ENCODE measurements at places on chromosomes 6 and 20.
A peak's percentile ranks its signal among the peaks of the same experiment; 100 is the strongest.

DNA sequence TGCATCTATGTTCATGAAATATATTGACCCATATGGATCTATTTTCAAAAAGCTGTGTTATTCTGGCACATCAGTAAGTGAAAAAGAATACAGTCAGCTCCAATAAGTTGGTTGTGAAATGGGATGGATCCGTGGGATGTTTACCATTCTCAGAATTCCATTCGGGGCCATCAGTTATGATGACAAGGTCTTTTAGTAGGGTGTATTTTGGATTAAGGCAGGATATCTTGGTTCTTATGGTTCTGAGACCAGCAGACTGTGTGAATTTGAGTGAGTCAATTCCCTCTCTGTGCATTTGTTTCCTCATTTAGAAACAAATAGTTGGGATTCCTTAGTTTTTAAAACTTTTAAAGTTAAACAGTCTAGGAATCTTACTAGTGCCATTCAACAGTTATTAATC is 287.4 kb downstream of the CD109 start:
- DNase-seq = no peak

GRCh38 chr20:504632-505075 is 38.9 kb downstream of the CSNK2A1 start:
- no peak for DNase-seq

DNA sequence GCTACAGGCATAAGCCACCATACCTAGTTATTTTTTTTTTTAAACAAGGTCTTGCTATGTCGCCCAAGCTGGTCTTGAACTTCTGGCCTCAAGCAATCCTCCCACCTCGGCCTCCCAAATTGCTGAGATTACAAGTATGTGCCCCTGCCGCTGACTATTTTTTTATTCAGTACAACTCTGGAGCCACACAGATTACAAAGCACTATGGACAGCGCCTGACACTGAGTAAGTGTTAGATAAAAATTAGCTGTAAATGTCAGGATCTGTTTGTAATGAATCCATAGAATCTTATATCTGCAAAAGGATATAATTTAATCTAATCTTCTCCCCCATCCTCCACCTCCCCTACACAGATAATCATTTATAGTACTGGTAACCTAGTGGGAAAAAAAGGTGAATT is 15.3 kb upstream of the COL12A1 start:
- no peak for DNase-seq

DNA sequence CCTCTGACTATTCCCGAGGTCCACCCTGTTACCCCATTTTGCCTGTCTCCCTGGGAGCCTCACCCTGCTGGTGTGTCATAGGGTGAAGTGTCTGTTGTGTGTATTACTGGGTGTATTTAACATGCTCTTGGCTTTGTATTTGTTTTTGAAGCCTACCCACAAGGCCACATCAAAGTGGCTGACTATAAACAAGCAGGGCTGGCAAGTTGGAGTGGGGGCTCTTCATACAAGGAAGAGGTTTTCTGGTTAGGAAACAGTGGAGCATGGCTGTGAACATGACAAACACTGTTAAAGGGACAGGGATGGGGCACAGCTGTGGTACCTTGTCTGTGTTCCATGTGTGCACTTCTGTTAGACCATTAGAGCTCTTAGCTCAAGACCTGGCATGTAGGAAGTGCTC is 26.3 kb downstream of the HECA start:
- no peak for DNase-seq

DNA sequence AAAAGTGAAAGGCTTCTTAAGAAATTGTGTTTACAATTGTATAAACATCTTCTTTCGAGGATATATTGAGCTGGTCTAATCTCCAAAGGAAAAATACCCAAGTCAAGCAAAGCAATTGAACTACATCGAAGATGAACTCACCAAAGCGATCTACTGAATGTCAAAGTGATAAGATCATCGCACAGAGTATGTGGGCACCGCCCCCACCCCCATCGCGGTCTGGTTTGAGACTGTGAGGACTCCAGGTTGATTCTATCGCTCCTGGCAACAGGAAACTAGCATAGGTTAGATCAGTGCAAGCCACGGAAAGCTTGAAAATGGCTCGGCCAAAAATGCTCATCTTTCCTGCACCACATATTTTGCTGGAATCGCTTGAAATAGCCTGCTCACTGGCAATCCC is 133.2 kb upstream of the RPS6KA2 start:
- no peak for DNase-seq

GRCh38 chr6:109121411-109121810 is 26.1 kb downstream of the CEP57L1 start:
- no peak for DNase-seq

GRCh38 chr6:11404838-11405237 is 132.7 kb upstream of the TMEM170B start:
- DNase-seq = no peak

DNA sequence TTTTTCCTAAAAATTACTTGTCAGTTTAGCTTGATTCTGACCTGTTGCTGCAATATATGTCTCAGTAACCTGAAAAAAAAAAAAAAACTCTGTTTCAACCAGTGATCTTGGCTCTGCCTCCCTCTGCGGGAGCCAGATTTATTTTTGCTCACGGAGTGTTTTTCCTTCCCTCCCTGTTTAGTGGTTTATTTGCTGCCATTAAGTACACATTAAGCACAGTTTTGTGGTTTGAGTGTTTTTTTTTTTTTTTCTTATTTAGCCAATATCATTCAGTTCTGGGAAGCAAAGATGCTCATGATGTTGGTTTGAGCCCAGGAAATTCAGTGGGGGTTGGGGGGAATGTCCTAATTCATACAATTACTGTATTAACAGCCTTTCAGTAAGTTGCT is 110.1 kb upstream of the GPR6 start:
- peak; percentile 8 for DNase-seq

DNA sequence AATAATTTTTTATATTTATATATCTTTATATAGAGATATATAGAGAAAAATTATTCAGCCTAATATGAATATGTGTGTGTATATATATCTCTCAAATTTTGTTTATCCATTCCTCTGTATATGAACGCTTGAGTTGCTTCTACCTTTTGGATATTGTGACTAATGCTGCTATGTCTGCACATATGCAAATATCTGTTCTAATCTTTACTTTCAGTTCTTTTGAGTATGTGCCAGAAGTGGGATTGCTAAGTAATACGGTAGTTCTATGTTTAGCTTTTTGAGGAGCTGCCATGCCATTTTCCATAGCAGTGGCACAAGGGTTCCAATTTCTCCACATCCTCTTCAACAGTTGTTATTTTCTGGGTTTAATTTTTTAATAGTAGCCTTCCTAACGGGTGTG is 72.8 kb upstream of the CEP85L start:
- DNase-seq = no peak

GRCh38 chr20:63833776-63834490 is 2.9 kb upstream of the ZBTB46 start:
- no peak for DNase-seq

Data from skeletal muscle cell (primary cell).